Activated CD4-positive, alpha-beta T cell treated with anti-CD3 and anti-CD28 coated beads for 1 hour (primary cell): ENCODE measurements at places on chromosomes 1 and 21.

DNA sequence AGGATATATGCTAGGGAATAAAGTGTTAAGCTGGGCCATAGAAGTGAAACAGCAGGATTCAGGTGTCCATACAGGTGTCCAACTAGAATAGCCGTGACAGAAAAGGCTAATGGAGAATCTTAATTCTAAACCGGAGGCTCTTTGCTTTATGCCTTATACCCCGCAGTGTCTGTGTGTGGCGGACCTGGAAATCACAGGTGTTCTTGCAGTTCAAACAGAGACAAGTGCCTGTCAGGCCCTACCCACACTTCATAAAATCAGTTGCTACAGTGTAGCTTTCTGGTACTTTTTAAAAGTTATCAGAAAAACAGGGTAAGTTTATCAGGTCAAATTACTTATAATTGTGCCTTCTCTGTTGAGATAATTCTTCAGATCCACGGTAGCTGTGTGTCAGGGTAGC, 293.9 kb downstream of the LRRC7 start:
- DNase-seq: no peak

- no peak for DNase-seq
These were observed 11.1 kb downstream of the VANGL2 start for GRCh38 chr1:160411271-160412027.

GRCh38 chr1:242467556-242468145, 56.8 kb downstream of the PLD5 start:
- DNase-seq: no peak

DNA sequence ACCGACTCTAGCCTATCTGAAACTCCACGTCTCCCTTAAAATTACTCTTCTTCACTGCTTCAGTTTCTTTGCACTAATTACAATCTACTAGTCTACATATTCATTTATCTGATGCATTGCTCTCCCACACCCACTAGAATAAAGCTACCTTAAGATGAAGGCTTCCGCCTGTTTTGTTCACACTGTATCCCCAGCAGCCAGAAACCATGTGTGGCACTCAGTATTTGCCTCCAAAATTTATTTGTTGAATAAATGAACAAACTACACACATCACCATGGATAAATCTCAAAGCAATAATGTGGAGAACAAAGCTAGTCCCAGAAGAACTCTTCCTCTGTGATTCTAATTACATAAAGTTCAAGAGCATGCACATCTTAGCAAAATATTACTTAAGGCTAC, 95.7 kb downstream of the DSCAM start:
- no peak for DNase-seq

GRCh38 chr1:5479876-5480646, 512.2 kb downstream of the NPHP4 start:
- no peak for DNase-seq

GRCh38 chr1:246420300-246420699, 86.8 kb downstream of the SMYD3 start:
- no peak for DNase-seq

GRCh38 chr1:100087396-100087795, 45.3 kb downstream of the SASS6 start:
- no peak for DNase-seq

- no peak for DNase-seq
These were observed 5.1 kb downstream of the ABCG1 start for GRCh38 chr21:42223826-42224575.
